ENCODE measurements at places on chromosomes 5 and 9.

DNA sequence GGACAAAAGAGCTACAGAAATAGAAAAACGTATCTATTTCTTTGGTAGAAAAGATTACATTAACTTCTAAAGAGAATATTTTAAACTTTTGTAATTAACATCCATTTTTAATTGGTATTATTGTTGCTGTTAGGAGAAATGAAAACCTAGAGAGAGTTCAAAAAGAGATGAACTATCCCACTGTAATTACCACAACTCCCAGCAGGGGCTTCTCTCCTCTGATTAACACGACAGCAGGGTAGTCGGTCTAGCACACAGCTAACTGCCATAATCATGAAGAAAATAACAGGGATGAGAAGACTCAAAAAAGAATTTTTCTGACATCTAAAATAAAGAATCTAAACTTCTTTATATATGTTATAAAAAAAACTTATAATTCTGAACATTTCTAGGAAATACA lies 86.2 kb upstream of the CDH9 start:
- H3K4me3 ChIP-seq: no peak overlapping the region
- peak; percentile 53 for DNase-seq
- no peak overlapping the region for H3K27ac ChIP-seq
- no peaks in the 10 kb centered on the region for H3K27me3 ChIP-seq

DNA sequence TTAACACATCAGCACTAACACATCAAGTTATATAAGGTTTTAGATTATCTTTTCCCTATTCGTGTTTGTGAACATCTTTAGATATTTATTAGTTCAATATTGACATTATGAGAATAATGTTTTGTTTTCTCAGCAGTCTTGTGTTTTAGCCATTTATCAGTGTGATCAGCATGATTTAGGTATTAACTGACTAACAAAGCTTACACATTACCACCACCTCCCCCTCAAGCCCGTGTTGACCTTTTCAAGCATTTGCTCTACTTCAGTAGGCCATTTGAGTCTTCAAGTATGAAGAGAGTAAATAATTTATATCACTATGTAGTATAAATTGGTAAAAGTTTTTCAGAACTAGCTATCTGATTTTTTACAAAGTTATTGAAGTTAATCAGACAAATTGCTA lies 6.9 kb downstream of the PBX3 start:
- H3K27ac ChIP-seq: no peak overlapping the region
- no peaks in the 10 kb centered on the region for H3K27me3 ChIP-seq
- no peak overlapping the region for H3K4me3 ChIP-seq
- no peak for DNase-seq

GRCh38 chr9:108212184-108212583 lies 643.6 kb downstream of the ACTL7B start:
- no peak for DNase-seq
- H3K27me3 ChIP-seq: no peaks in the 10 kb centered on the region
- H3K4me3 ChIP-seq: no peak overlapping the region
- no peaks in the 10 kb centered on the region for H3K4me1 ChIP-seq

GRCh38 chr5:62042007-62042406 lies 264.0 kb upstream of the KIF2A start:
- H3K36me3 ChIP-seq: no peaks in the 10 kb centered on the region
- H3K27me3 ChIP-seq: no peaks in the 10 kb centered on the region
- DNase-seq: no peak
- H3K27ac ChIP-seq: no peak overlapping the region

GRCh38 chr9:87179553-87180340 lies 232.4 kb upstream of the GAS1 start:
- no peaks in the 10 kb centered on the region for H3K27me3 ChIP-seq
- no peak overlapping the region for H3K4me3 ChIP-seq
- H3K36me3 ChIP-seq: no peaks in the 10 kb centered on the region
- DNase-seq: no peak
- H3K27ac ChIP-seq: no peak overlapping the region

DNA sequence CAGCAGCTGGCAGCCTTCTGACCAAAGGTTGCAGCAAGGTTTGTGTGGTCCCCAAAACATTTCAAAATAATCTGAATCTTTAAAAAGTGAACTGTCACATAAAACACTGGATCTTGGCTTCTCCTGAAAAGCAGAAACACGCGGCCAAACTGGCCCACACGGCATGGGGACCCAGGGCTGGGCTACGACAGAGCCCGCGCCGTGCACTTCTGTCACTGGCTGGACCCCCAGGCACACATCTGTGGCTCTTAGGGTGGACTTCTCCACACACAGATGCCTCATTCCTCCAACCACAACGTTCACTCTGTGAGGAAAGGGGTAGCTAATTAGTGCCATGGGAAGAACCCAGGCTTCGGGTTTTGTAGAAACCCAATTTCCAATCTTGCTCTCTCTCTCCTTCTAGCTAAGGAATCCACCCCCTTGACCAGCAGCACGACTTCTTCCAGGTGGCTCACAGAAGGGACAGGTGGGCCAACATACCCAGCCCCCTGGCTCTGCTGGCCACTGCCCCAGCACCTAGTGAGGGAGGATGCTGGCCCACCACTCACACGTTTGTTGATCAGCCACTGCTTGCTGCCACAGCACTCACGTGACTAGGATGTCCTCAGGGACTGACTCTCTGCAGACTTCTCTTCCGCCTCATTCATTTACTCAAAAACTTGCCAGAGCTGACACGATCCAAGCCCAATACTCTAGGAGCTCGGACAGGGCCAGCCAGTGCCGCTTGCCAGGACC lies 17.9 kb downstream of the LMAN2 start:
- DNase-seq: no peak
- no peak overlapping the region for H3K27ac ChIP-seq
- H3K4me1 ChIP-seq: no peaks in the 10 kb centered on the region
- no peaks in the 10 kb centered on the region for H3K27me3 ChIP-seq

- H3K27me3 ChIP-seq: no peaks in the 10 kb centered on the region
- no peak overlapping the region for H3K4me3 ChIP-seq
- no peak for DNase-seq
- no peaks in the 10 kb centered on the region for H3K4me1 ChIP-seq
- no peak overlapping the region for H3K27ac ChIP-seq
- no peaks in the 10 kb centered on the region for H3K36me3 ChIP-seq
Observed at GRCh38 chr5:2538169-2538568, 213.3 kb downstream of the IRX2 start.

- H3K36me3 ChIP-seq: no peaks in the 10 kb centered on the region
- no peak overlapping the region for H3K27ac ChIP-seq
- no peak overlapping the region for H3K4me3 ChIP-seq
Observed at GRCh38 chr5:42267091-42267490, 156.1 kb upstream of the GHR start.

GRCh38 chr5:119743927-119744326 lies 114.6 kb downstream of the FAM170A start:
- H3K4me3 ChIP-seq: no peak overlapping the region
- H3K27ac ChIP-seq: no peak overlapping the region
- peak; percentile 78 for DNase-seq
